Stimulated activated CD8-positive, alpha-beta memory T cell treated with anti-CD3 and anti-CD28 coated beads, Interleukin-7, amount 100 ng/mL, for 48 hours (primary cell): ENCODE measurements at places on chromosomes 4 and X.

GRCh38 chr4:23747281-23747735 lies 142.5 kb downstream of the PPARGC1A start:
- DNase-seq: no peak

- DNase-seq: no peak
Observed at GRCh38 chr4:139015948-139016471, 429 bp downstream of the NOCT start.

GRCh38 chrX:145792281-145792680 lies 25.3 kb upstream of the SLITRK2 start:
- DNase-seq: no peak

DNA sequence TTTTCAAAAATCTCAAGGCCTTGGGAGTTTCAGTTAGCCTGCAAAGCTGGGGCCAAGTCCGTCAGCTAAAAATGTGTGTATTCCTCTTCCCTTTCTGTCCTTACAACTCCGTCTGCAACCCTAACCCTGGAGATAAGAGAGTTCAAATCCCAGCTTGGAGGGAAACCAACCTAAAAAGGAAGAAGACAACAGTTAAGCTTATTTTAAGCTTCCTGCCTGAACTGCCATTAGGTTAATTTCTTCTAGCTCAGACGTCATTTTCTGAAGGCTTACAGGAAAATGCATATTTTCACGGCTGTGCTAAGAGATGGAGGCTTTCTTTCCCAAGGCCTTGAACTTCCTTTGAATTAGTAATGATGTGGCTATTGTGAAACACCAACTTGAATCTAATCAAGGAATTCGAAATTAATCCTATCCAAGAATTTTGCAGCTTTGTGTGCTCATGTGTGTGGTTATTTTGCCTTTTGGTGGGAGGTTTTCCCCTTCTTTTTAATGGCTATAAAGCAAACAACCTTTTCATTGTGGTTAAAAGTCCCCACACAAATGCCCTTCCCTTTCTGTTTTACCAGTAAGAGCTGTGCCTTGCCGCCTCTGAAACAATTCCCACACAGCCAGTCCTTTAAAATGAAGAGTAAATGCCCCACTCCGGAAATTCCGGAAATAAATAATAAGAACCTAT lies 103.5 kb downstream of the IRF2 start:
- DNase-seq: no peak

DNA sequence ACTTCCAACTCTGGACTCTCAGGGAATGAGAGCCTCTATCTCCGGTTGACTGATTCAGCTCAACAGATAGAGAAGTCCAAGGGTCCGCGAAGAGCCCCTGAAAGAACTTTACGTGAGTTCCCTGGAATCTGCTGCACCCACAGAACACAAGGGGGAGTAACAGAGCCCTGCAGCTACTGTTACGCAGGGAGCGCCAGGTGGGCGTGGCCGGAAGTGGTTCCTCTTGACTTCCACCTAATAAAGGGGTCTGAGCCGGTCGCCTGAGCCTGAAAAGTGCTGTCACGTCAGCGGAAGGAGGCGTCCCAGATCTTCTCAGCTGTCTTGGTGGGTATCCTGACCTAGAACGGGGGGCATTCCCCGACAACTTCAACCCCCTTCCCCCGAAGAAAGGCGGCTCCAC lies at the start of gene MAGEB6:
Gene MAGEB6, plus strand, starts transcription at position 237 of the 400 bp plus-strand sequence. CDS start 1,407 bp downstream, outside the sequence.
- DNase-seq: no peak

DNA sequence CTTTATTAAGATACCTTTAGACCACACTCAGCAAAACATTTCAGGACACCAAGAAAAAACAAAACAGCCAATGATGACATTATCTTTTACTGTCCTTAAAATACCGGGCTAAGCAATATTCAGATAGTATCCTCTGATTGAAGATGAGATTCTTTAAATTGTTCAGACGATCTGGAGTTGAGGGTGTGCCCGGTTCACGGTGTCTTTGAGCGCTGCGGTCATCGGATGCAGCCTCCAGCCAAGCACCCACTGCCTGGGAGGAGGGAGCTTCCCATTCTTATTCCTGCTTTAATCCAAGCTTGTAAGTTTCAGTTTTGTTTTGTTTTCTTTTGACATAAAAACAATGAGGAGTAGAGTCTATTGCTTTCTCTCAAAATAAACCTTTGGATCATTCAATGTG lies 14.1 kb downstream of the FAM149A start:
- no peak for DNase-seq

DNA sequence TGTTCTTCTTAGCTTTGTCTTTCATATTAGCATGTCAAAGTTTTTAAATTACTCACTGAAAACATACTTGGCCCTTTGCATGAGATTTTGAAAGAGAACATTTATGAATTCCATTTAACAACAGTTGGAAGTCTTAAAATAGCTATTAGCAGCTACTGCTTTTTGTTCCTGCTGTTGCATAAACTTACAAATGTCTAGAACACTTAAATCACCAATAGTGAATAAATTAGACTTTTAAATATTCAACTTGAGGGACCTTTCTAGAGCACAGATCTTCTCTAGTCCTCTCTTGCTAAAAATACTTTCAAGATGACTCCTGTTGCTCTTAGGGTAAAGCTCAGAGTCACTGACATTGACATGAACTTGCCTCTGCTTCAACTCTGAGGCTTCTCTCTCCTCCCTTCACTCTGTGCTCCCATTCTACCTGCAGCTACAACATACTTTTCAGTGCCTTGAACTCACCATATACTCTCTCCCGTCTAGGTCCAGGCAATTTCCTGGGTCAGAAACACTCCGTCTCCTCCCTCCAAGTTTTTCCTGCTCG lies 15.8 kb upstream of the TXK start:
- DNase-seq: no peak

GRCh38 chr4:29653221-29653620 lies 1066.9 kb upstream of the PCDH7 start:
- DNase-seq: no peak

- peak; percentile 6 for DNase-seq
Observed at GRCh38 chr4:8046925-8047541, 107.4 kb upstream of the AFAP1 start.

DNA sequence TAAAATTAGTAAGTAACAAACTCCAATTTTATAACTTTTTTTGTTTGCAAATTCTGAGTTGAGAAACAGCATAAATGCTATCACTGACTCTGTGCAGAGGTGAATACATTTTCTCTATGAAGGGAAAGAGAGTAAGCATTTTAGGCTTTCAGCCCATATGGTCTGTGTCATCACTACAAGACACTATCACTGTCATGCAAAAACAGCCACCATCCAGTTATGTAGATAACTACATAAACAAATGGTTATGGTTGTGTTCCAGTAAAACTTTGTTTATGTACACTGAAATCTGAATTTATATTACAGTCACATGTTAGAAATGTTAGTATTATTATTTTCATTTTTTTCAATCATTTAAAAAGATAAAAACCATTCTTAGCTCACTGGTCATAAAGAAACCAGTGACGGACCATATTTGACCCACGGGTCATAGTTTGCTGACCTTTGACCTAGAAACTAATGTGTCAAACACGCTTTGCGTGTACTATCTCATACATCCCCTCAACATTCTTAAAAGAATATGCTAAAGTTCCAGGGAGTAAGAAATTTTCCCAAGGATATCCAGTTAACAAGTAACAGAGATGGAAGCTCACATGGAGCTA lies 29.1 kb downstream of the RASGEF1B start:
- DNase-seq: no peak

GRCh38 chrX:55342533-55343501 lies 78.1 kb upstream of the PAGE3 start:
- no peak for DNase-seq

DNA sequence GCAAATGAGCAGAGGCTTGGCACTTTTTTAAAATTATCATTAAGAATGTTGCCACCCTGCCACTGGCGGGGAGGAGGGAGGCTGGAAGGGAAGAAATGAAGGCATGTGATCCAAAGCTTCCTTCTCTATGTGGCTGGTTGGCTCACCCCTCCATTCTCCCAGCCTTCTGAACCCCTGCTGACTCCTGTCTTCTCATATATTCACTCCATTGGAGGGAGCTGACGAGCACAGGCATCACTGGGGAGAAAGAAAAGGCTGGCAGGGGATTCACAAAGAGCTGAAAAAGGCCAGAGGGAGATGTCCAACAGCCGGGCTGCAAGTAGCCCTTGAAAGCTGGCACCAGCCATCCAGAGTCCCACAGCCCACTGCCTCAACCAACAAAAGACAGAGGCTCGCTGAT lies 495.6 kb downstream of the BCOR start:
- no peak for DNase-seq

GRCh38 chrX:112818114-112819007 lies 22.3 kb downstream of the AMOT start:
- DNase-seq: no peak

- no peak for DNase-seq
Observed at GRCh38 chr4:80186676-80187075, 10.6 kb upstream of the PRDM8 start.

GRCh38 chrX:129452523-129452922 lies 70.8 kb downstream of the SMARCA1 start:
- no peak for DNase-seq

GRCh38 chr4:164866817-164867490 lies 10.0 kb upstream of the APELA start:
- no peak for DNase-seq

DNA sequence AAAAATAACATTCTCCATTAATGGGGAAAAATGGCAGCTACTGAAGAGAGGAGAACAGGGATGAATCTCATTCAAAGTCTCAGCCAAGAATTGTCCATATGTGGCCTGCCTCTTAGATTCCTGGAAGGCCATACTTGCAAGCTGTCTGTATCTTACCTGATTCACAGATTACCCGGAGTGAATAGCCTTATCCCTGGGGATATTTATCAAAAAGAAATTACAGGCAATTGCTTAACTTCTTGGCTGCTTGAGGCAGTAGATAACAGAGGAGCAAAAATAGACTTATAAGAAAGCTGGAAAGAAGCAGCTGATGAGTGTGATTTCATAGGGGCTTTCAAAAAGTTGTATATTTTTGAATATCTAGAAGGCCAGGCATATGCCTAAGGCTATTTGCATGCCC lies 68.8 kb upstream of the PPP1R2C start:
- DNase-seq: no peak

DNA sequence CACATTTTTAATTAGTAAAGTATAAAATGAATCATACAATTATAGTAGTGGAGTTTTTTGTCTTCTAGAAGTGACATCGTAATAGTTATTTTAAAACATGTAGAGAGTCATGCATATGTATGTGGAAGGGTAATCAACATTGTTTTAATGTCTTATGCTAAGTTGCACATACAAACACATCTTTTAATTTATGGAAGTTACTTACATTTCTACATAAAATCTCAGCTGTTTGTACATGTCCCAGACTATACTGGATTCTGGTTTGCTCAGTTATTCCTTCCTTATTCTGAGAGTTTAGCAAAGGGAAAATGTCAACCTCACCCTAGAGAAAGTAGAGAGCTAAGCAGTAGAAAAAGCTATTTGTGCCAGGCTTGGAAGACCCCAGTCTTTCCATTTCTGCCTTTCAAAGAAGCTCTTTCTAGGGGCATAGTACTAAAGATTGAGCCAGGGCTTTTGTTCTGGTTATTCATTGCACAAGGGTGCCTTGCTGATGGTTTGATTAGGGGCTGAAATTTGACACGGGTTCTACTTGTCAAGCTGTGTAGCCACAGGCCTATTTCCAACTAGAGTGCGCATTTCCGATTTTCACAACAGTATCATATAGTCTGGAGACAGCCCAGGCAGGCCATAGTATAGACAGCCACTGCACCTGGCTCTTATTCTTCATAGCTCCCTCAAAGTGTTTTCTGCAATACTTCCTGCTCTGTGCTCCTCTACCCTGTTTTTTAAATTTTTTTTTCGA lies 106.3 kb downstream of the RPA4 start:
- DNase-seq: no peak

GRCh38 chrX:7190157-7190556 lies 42.2 kb upstream of the PUDP start:
- no peak for DNase-seq

- no peak for DNase-seq
Observed at GRCh38 chr4:172042714-172043114, 229.5 kb downstream of the GALNTL6 start.

- DNase-seq: no peak
Observed at GRCh38 chr4:12697970-12698369, 786.2 kb downstream of the RAB28 start.

DNA sequence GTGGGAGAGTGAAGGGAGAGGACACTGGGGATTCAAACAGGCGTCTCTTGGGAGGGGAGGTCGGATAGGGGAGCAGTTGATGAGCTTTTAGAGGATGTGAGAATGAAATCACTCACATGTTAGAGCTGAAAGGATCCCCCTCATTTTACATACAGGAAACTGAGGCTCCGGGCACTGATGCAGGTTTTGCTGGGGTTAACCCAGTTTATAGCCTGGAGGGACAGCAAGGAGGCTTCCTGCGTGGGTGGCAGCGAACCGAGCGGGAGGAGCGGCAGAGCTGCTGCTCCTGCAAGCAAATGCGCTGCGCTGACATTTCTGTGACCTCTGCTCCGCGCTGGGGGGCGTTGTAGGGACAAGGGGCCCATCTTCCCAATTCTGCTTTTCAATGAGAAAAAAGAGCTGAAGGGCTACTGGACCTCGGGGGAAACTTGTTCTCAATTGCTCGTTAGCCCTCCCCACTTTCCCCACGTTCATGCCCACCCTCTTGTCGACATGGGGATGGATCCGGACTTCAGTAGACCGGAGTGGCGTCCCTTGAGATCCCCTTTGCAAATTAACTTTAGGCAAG lies 1.2 kb upstream of the NEUROG2 start:
- no peak for DNase-seq

DNA sequence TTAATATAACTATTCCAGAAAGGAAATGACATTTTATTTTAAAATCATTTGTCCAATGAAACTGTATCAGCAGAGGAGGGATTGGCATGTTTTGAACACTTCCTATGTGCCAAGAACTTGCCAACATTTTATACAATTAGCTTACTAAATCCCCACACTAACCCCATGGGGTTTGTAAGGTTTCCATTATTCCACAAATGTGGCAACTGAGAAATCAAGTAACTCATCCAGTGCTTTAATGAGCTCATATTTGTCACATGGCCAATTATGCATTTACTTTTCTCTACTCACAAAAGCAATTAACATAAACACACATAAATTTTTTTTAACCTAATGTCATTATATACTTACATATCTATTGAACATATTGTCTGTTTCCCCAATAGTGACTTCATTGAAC lies 37.3 kb downstream of the MANBA start:
- DNase-seq: no peak

- DNase-seq: no peak
Observed at GRCh38 chrX:25640276-25640675, 497.9 kb upstream of the MAGEB18 start.

DNA sequence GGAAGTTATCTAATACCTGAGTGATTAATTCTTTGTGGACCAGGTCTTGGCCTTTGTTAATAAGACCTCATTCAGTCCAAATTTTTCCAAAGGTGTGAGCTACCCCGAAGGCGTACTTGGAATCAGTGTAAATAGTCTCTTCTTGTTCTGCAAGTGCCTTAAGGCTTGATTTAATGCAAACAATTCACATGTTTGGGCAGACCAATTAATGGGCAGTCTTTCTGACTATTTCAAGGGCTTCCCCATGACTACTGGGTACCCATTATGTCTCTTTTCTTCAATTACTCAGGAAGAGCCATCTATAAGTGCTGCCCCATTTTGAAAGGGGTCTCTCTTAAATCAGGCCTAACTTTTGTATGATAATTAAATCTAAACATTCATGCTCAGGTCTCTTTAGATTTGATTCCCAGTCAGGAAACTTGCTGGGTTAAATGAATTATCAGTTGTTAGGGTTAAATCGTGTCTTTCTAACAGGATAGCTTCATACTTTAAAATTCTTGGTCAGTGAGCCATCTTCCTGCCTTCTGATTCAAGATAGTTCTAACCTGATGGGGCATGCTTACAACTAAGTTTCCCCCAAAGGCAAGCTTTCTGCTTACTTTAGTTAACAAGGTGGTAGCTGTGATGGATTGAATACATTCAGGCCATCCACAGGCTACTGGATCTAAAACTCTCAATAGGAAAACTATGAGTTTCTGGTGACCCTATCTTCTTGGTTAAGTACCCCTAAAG lies 179.6 kb downstream of the CCNG2 start:
- DNase-seq: no peak
